ENCODE measurements at places on chromosomes 1 and 21. TPM values are rescaled to one million over a fixed set of nuclear protein-coding genes. Genes with fewer than 3 reads are reported as not detected.

Gene PADI2
- total RNA-seq, result 37.7 TPM

Gene LCE1B
- not detected for total RNA-seq

- H3K4me1 ChIP-seq, result peaks cover 22% of the 10 kb centered on the region
- H3K36me3 ChIP-seq, result no peaks in the 10 kb centered on the region
- no peak overlapping the region for H3K4me3 ChIP-seq
Measured at GRCh38 chr1:7552402-7552801, 218.7 kb upstream of the VAMP3 start.

DNA sequence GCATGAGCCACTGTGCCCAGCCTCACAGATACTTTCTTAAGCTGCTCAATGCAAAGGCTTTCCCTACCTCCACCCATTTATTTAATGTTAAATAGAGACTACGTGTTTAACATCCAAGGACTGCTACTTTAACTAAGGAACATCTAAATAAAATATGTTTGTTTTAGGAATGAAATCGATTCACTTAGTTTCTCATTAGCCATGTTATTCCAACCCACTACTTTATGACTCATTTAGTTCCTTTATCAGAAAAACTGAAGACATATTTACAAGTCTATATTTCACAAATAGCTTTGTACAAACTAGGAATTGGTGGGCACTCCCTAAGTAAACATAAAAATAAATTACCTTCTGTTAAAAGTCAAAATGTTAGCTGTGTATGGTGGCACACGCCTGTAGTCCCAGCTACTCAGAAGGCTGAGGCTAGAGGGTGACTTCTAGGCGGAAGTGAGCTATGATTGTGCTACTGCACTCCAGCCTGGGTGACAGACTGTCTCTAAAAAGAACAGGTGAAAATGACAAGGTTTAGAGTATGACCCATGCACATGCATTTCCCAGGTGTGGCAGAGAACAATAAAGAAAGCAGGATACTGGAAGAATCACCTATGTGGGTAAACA, 39.9 kb upstream of the AK4 start:
- no peaks in the 10 kb centered on the region for H3K4me1 ChIP-seq
- H3K27ac ChIP-seq, result no peak overlapping the region
- H3K36me3 ChIP-seq, result no peaks in the 10 kb centered on the region
- no peak for DNase-seq
- H3K4me3 ChIP-seq, result no peak overlapping the region

DNA sequence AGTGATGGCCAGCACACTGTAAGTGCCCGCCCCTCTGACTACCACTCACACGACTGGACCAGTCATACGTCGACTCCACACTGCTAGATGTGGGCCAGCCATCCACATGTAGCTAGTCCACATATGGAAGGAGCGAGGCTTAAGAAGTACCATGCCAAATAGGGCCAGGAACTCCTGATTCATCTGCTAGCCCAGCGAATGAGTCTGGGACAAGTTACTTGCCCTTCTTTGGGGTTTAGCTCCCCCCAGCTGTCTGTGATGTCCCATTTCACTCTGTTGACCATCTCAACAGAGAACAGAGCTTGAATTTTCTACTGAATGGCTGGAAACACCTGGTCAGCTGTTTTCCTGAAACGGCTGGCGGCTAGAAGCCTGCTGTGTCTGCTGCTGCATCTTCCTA, 5.8 kb downstream of the CSRP1 start:
- no peaks in the 10 kb centered on the region for H3K27me3 ChIP-seq
- no peak overlapping the region for H3K4me3 ChIP-seq
- peaks cover 23% of the 10 kb centered on the region for H3K4me1 ChIP-seq
- no peak overlapping the region for H3K27ac ChIP-seq

- H3K4me1 ChIP-seq, result no peaks in the 10 kb centered on the region
- no peak overlapping the region for H3K27ac ChIP-seq
- no peak overlapping the region for H3K4me3 ChIP-seq
- H3K27me3 ChIP-seq, result peaks cover under 1% of the 10 kb centered on the region
- DNase-seq, result no peak
Measured at GRCh38 chr1:237858992-237859391, 31.7 kb downstream of the ZP4 start.

DNA sequence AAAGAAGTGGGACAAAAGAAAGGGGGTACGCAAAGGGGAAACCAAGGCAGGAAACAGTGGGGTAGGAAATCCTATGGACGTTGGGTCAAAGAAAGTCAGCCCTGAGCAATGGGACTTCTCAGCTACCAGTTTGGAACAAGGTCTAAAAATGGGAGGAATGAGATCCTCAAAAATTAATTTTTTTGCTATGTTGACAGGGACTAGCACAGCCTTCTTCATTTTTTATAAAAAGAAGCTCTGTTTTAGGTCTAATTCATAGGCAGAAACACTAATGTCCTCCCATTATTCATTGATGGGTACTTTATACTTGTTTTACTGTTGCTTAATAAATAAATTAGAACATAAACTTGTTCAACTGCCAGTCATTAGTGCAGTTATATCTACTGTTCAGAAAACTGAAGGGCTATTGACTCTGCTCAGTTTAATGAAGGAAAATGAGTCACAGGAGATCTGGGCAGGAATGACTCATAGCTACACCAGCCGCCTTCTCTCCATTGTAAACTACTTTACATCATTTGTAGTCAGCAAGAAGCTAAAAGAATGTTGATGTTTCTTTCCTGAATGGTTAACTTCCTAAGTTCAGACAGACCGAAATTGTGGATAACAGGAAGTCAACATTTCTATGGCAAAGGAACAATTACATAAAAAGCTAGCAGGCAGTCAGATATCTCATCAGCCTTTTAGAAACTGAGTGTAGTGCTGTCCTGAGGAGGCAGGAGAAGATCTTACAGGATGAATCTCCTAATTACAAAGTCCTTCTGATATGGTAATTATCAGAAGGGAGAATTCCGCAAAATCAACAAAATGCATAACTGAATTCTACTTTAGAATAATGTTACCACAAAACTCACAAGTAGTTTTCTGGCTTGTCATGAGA, 356.4 kb upstream of the PKN2 start:
- H3K27me3 ChIP-seq, result no peaks in the 10 kb centered on the region
- no peaks in the 10 kb centered on the region for H3K4me1 ChIP-seq
- H3K36me3 ChIP-seq, result no peaks in the 10 kb centered on the region

DNA sequence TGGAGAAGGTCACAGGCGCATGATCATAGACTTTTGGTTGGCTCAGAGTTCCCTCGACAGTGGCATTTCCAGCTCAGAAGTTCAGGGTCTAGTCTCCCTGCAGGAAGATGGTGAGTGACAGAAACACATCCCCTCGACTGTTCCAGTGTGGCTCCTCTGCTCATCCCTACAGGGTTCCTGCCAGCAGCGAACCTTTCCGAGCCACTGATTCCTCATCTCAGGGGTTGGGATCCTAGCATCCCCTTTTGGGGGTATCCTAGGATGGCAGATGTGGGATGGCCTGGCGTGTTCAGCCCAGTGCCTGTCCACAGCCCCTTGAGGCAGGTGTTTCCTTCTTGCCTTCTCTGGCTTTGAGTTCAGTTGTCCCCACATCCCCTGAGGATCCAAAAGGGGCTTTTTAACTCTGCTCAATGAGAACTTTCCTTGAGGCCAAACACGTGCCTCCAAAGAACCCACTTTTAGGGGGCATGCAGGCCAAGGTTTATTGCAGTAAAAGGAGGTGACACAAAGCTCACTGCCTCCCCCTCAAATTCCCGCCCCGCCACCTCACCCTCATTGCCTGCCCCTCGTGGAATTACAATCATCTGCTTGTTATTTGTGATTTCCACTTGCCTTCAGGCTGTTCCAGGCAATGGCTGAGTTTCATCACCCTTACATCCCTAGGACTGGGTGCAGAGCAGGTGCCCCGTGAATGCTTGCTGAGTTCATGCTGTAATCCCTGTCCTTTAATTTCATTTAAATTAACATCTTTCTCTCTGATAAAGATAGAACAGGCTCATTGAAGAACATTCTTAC, 440.7 kb downstream of the CAMTA1 start:
- H3K27ac ChIP-seq, result no peak overlapping the region
- no peaks in the 10 kb centered on the region for H3K4me1 ChIP-seq
- H3K27me3 ChIP-seq, result no peaks in the 10 kb centered on the region

DNA sequence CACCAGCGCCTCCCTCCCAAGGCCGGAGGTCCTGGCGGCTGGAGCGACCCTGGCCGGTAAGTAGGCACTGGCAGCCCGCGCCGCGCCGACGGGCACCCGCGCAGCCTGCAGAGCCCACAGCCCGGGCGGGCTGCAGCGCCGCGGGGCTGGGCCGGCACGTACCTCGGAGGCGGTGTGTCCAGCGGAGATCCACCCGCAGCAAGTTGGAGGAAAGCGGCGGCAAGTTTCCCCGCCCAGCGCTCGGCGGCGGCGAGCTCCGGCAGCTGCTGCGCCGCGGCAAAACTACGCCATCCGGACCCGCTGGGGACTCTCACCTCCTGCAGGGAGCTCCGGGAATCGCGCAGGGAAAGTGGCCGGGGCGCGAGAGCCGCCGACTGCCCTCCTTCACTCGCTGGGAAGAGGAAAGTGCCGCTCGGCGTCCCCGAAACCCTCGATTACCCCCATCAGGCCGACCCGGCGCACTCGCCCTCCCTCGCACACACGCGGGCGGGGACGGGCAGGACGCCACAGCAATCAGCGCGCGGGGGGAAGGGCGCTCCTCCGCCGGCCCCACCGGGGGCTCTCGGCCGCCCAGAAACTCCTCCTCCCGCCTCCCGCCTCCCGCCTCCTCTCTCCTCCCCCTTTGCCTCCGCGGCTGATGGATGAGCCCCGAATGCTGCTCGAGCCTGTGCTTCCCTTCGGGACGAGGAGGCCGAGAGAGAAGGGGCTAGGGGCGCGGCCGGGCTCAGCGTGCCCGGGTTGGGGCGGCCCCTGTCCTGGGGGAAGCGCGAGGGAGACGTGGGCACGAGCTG, at the start of gene TGFBR3:
Gene TGFBR3, minus strand, starts transcription at position 436 of the 791 bp plus-strand sequence. CDS start 24,620 bp downstream, outside the sequence.
- no peaks in the 10 kb centered on the region for H3K36me3 ChIP-seq
- peak within 1 kb of the TSS; percentile 92 for H3K4me3 ChIP-seq
- peaks cover 44% of the 10 kb centered on the region for H3K27me3 ChIP-seq
- H3K4me1 ChIP-seq, result peaks cover 30% of the 10 kb centered on the region
- peak; percentile 93 for DNase-seq
- peak within 1 kb of the TSS; percentile 98 for H3K27ac ChIP-seq

- no peak overlapping the region for H3K27ac ChIP-seq
- H3K27me3 ChIP-seq, result no peaks in the 10 kb centered on the region
- no peak overlapping the region for H3K4me3 ChIP-seq
- H3K4me1 ChIP-seq, result no peaks in the 10 kb centered on the region
- DNase-seq, result no peak
Measured at GRCh38 chr21:32322676-32323075, 24.0 kb downstream of the MRAP start.

- peaks cover 26% of the 10 kb centered on the region for H3K4me1 ChIP-seq
- no peaks in the 10 kb centered on the region for H3K27me3 ChIP-seq
- H3K4me3 ChIP-seq, result no peak overlapping the region
- peak overlapping the region; percentile 65 for H3K27ac ChIP-seq
- DNase-seq, result peak; percentile 73
Measured at GRCh38 chr1:226814751-226815537, 55.5 kb upstream of the PSEN2 start.

Gene F5
- total RNA-seq, result 18.4 TPM

Gene OR2AK2
- total RNA-seq, result 0.97 TPM

- H3K4me1 ChIP-seq, result no peaks in the 10 kb centered on the region
- peak; percentile 58 for DNase-seq
- no peak overlapping the region for H3K4me3 ChIP-seq
- no peaks in the 10 kb centered on the region for H3K27me3 ChIP-seq
Measured at GRCh38 chr21:44423941-44424607, 31.2 kb upstream of the LRRC3 start.

Gene CYYR1
- 76.1 TPM for total RNA-seq

Gene LCK
- 43.0 TPM for total RNA-seq

Gene PLA2G2F
- total RNA-seq, result not detected

- no peak overlapping the region for H3K4me3 ChIP-seq
- no peaks in the 10 kb centered on the region for H3K27me3 ChIP-seq
- H3K36me3 ChIP-seq, result no peaks in the 10 kb centered on the region
- H3K27ac ChIP-seq, result peak overlapping the region; percentile 100
- peaks cover 86% of the 10 kb centered on the region for H3K4me1 ChIP-seq
Measured at GRCh38 chr21:29304597-29304996, 5.9 kb downstream of the BACH1 start.

Gene DCST2
- total RNA-seq, result 4.1 TPM
